Caki2 (cell line): ENCODE measurements at places on chromosomes 12 and 14. TPM values are rescaled to one million over a fixed set of nuclear protein-coding genes. Genes with fewer than 3 reads are reported as not detected.

GRCh38 chr12:96294831-96295230 is 100.7 kb downstream of the ELK3 start:
- peak; percentile 3 for DNase-seq

- DNase-seq, result no peak
These were observed 493.6 kb downstream of the PCNX1 start for GRCh38 chr14:71400871-71401321.

The CAMKK2 gene
- 28.5 and 39.4 TPM in 2 replicates for total RNA-seq

DNA sequence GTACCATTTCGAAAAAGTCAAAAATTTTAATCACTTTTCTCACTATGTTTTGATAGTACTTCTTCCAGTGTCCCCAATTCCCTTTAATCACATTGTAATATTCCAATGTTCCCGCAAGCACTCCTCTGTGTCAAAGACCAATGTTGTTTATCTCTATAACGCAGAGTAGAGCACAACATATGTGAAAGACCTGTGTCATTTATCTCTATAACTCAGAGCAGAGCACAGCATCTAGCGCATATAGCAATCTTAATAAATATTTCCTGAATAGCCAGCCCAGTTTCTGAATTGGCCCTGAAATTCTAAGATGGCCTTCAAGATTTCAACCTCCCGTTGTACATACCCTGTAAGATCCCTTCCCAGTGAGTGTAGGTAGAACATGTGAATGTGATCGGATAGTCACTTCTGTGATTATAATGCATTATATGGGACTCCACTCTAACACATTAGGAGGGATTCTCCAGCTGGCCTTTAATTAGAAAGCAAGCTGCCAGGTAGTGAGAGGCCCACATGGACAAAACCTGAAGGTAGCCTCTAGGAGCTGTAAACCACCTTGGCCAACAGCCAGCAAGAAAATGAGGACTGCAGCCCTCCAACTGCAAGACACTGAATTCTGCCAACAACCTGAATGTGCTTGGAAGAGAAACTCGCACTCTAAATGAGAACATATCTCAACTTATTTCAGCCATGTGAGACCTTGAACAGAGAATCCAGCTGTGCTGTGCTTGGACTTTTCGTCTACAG is 238.8 kb upstream of the SYT10 start:
- no peak for DNase-seq

GRCh38 chr14:35416108-35416750 is 11.7 kb upstream of the NFKBIA start:
- no peak for DNase-seq

- no peak for DNase-seq
These were observed 151.9 kb downstream of the LRRK2 start for GRCh38 chr12:40376533-40377267.

- DNase-seq, result no peak
These were observed 106.3 kb downstream of the SCARB1 start for GRCh38 chr12:124757329-124757728.

DNA sequence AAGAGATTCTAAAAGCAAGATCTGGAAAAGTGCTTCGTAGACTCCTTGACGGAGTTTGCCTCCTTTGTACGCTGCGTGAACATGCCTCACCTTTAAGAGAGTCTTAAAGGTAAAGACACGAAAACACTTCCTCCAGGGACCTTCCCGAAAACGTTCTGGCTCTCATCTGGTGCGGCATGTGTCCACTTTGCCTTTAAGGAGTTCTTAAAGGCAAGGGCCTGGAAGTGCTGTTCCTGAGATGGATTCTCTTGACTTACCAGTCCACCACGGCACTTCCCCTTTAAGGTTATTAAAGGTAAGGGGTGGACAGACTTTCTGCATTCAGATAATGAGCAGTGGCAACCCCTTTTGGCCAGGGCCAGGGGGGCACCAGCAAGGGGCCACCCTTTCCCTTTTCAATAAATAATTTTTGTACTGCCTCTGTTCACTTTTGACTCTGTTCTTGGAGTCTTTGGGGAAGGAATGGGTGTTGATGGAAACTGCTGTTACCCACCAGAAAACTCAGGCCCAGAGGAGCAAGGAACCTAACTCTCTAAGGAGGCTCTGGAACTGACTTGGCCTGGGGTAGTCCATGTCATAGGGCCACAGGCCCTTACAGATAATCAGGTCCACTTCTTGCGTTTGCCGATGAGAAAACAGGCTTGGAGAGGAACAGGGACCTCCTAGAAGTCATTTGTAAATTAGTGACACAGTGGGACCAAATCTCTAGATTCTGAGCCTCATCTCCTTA is 4.4 kb downstream of the REM2 start:
- DNase-seq, result peak; percentile 84

GRCh38 chr14:92144708-92145107 is 22.9 kb downstream of the CPSF2 start:
- no peak for DNase-seq

DNA sequence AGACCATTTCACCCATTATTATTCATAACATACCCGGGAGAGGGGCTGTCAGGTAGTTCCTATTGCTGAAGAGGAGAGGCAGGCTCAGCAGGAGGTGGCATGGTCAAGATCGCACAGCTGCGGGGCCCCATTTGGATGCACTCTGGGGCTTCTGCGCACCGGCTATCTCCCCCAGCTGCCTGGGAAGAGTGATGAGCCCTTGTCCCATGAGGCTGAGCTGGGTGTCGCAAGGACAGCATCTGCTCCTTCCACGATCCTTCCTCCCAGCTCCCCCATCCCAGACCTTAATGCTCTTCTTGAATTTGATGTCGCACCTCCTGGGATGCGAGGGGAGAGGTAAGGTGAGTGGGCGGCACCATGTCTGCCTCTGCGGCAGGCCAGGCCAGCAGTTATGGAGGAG is 62.6 kb downstream of the SLC24A4 start:
- no peak for DNase-seq

- DNase-seq, result no peak
These were observed 124.8 kb downstream of the TMTC3 start for GRCh38 chr12:88266806-88267360.

The C12orf56 gene
- total RNA-seq, result not detected in 2 replicates

DNA sequence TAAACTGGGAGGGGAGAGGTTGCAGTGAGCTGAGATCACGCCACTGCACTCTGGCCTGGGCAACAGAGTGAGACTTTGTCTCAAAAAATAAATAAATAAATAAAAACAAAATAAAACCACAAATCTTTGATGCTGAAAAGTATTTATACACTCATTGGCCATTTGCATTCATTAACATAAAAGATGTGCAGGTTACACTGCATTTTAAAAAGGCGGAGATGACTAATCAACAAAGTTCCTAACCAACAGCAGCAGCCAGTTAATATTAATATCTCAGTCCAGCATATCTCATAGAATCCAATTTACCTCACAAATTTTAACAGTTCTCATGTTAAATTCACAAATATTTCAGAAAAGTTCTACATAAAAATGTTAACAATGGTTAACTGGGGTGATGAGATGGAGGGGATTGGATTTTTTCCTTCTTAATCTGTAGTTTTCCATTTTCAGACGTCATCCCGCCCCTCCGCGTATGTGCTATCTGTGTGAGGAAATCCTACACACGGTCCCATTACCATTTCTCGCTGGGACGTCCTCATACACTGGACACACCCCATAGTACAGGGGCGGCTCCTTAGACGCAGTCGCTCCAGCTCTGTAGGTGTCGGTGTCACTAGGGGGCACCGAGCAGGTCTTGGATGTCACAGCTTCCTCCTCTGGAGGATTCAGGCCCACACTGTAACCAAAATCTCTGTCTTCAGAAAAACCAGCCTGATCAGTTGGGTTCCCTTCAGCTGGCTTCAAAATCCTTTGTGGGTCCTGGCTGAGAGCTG is 7.3 kb downstream of the ANKLE2 start:
- no peak for DNase-seq

GRCh38 chr14:85300107-85300506 is 229.8 kb upstream of the FLRT2 start:
- no peak for DNase-seq
